ENCODE measurements at places on chromosomes 3 and 15. TPM values are rescaled to one million over a fixed set of nuclear protein-coding genes. Genes with fewer than 3 reads are reported as not detected.

Gene HIGD2B
- not detected for total RNA-seq

Gene BTLA
- total RNA-seq = 0.44 TPM

Gene ZCWPW2
- total RNA-seq = 0.40 TPM

Gene MED12L
- total RNA-seq = 0.32 TPM

Gene CLSTN2
- 1.5 TPM for total RNA-seq

All from esophagus mucosa (tissue), 1 donor.